Activated T-helper 1 cell treated with Interleukin-2 at 50 U/mL for 16 hours (primary cell): ENCODE measurements at places on chromosomes 2 and 18.

- no peak for DNase-seq
Measured at GRCh38 chr2:147600223-147600622, 244.6 kb upstream of the ACVR2A start.

GRCh38 chr2:37291680-37292079 is 33.0 kb downstream of the PRKD3 start:
- DNase-seq = no peak

DNA sequence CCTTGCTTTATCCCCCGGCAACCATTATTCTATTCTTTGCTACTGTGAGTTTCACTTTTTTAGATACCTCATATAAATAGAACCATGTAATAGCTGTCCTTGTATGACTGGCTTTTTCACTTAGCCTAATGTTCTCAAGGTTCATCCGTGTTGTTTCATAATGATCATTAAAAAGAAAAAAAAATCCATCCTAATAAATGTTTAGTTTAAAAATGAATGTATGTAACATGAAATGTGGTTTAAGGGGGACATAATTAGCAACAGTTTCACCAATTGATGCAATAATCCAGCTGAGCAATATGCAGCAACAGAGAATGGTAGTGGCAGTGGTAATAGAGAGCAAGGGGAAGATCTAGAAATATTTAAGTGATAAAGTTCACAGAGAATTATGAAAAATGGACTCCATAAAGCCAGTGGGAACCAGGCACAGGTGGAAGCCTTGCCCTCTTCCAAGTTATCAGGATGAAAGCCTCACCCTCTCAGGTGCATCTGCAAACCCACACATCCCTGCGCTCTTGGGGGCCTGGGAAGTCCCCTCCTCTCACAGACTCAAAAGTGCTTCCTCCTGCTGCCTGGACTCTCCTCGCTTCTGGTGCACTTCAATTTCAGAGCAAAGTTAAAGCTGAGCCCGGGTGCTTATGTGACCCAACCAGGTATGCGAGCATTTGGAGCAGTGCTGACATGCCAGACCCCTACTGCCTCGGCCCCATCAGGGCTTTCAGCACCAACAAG is 1403.3 kb upstream of the SLC39A10 start:
- DNase-seq = no peak

GRCh38 chr2:77192811-77193289 is 329.3 kb downstream of the LRRTM4 start:
- no peak for DNase-seq

- no peak for DNase-seq
Measured at GRCh38 chr2:74741629-74742028, 87.6 kb downstream of the SEMA4F start.

DNA sequence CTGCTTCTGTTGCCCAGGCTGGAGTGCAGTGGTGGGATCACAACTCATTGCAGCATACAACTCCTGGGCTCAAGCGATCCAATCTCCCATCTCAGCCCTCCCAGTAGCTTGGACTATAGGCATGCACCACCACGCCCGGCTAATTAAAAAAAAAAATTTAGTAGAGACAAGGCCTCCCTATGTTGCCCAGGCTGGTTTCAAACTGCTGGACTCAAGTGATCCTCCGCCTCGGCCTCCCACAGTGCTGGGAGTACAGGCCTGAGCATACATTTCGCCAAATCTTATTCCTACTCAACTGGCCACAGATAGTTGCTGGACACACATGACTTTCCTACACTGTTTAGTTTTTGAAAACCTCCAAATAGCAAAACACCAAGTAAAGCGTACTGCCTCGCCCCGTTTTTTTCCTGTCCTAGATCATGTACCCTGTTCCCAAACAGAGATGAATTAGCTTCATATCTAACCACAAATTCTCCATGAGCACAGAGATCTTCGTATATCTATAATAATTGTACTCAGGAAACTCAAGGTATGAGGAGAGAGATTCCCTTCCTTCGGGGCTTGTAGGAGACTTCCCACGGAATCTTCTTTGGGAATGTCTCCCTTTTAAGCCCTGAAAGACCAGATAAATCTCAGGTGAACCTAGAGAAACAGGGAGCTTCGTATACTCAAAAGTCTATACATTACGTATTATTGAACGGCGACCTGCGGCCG is 598 bp upstream of the C2orf69 start:
- DNase-seq = no peak

DNA sequence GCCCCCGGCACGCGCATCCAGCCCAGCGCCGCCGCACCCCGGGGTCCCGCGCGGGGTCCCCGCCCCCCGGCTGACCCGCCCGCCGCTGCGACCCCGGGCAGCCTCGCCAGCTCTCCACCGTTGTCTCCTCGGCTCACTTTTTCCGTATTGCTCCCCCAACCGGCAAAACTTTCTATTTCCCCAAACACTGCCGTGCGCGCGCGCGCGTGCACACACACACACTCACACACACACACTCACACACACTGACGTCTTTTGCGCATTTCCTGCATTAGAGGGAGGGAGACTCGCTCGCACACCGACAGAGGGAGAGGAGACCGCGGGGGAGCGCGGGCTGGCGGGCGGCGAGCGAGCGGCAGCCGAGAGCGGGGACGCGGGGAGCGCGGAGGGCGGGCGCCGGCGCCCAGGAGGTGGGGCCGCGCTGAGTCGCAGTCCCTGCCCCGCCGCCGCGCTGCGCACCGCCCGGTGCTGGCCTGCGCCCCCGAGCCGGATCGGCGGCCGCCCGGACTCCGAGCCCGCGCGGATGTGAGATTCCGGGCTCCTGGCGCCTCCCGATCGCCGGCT is 542 bp upstream of the PRKCE start:
- DNase-seq = peak; percentile 92

- no peak for DNase-seq
Measured at GRCh38 chr2:176656776-176657140, 387.5 kb downstream of the MTX2 start.

DNA sequence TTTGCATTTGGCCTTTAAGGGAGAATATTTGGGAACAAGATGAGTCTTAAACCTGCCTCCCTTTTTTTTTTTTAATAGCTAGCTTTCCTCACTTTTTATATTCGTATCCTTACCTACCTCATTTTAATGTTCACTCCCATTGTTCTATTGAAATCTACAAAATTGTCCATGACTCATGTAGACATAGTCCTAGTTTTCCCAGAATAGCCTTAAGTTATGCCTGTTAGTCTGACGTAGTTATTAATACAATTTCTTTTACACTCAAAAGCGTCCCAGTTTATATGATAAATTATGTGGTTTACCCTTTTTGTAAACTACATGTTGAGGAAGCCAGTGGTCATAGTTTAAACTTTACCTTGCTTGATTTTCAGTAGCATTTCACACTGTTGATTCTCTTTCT is 73.4 kb downstream of the UBR3 start:
- no peak for DNase-seq

- no peak for DNase-seq
Measured at GRCh38 chr2:80396276-80396675, 91.7 kb upstream of the LRRTM1 start.

- no peak for DNase-seq
Measured at GRCh38 chr2:217035967-217036366, 176.1 kb upstream of the TNP1 start.

DNA sequence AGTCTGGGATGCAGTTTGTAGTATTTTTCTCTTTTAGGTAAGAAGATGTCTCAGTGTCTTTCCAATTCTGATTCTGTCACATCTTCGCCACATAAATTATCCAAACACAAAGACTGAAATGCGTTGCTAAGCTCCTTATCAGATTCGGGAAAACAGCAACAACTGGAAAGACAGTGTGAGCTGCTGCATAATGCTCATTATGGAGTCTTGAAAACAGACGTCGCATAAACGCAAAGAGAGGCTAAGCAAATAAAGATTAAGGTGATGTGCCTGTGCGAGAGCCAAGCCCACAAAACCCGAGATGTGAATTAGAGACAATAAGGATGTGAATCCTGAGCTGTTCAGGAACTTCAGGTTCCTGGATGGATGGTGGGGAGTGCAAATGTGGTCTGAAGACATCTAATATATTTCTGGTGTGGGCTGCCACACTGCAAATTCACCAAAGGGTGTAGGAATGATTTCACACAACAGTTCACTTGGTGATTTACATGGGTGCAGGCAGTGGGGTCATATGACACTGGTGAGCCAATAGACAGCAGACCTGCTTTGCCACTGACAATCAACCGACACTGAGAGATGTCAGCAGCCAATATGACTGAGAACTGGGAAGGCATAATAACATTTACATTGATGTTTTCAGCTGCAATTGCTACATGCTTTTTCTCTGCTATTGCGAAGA is 195.8 kb downstream of the MTX2 start:
- no peak for DNase-seq

DNA sequence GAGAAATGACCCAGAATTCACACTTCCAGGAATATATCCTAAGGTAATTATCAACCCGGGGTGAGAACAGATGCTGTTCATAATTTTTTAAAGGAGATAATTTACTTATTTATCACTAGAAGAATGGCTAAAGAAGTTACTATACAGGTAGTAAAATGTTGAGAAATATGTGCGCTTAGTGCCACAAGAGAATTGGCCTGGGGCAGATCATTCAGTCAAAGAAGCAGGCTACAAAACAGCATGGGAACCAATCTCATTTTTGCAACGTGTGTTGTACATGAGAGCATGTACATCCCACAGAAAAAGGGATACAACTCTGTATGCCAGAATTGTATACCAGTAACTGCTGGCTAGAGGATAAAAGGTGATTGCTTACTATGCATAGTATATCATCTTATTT is 75.2 kb downstream of the VIT start:
- no peak for DNase-seq

DNA sequence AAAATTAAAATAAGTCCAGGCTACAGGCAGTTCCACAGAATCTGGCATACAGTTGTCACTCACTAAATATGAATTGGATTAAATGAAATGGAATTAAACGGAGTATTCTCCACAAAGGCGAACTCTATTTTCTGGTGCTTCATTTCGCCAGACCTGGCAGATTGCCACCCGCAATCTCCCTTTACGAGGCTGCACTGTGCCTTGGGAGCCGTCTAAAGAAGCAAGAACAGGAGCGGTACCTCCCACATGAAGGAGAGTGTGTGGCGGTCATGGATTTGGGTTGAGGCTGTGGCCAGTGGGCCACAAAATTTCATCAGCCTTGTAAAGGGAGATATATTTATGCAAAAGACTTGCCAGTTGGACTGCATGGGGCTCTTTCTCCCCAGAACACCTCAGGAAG is 151.0 kb downstream of the OSR1 start:
- DNase-seq = no peak

DNA sequence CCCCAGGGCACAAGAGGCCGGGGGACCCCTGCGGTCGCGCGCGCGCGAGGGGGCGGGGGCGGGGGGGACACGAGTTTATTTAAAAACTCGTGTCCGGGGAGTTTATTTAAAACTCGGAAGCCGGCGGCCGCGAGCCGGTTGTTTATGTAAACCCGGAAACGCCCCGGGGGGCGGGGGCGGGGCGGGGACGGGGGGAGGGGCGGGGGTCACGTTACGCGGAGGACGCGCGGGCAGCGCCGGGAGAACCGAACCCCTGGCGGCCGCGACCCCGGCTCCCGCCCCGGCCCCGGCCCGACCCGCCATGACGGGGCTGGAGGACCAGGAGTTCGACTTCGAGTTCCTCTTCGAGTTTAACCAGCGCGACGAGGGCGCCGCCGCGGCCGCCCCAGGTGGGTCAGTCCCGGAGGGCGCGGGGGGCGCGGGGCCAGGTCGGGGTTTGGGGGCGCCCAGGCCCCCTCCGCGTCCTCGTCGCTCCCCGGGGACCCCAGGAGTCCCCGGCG is 4.4 kb downstream of the NFATC1 start:
- peak; percentile 51 for DNase-seq

GRCh38 chr2:189698020-189698887 is 23.8 kb downstream of the ANKAR start:
- no peak for DNase-seq
